Stimulated activated CD4-positive, alpha-beta T cell treated with anti-CD3 and anti-CD28 coated beads, Interleukin-15, amount 100 ng/mL, for 1 hour (primary cell): ENCODE measurements at places on chromosomes 3 and 15.

- DNase-seq, result no peak
Observed at GRCh38 chr15:92033723-92034122, 180.2 kb downstream of the SLCO3A1 start.

DNA sequence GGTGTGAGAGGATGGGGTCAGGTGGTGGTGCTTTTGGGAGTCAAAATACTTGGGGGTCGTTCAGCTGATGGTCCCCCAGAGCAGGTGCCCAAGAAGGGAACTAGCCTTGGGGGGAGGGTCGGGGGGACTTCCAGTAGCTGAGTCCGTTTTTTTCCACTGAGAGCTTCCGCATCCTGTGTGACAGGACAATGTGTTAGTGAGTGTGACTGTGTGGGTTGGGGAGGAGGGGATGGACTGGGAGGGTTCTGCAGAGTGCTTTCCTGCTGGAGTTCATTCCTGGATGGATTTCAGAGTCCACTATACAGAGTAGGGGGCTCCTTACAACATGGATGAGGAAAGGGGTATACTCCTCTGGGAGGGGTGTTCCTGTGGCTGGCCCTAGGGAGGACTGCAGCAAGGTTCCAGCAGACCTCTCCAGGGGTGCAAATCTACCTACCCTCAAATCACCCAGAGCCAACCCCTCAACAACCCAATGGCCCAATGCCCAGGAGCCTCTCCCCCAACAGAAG, 601 bp upstream of the HYAL2 start:
- no peak for DNase-seq

DNA sequence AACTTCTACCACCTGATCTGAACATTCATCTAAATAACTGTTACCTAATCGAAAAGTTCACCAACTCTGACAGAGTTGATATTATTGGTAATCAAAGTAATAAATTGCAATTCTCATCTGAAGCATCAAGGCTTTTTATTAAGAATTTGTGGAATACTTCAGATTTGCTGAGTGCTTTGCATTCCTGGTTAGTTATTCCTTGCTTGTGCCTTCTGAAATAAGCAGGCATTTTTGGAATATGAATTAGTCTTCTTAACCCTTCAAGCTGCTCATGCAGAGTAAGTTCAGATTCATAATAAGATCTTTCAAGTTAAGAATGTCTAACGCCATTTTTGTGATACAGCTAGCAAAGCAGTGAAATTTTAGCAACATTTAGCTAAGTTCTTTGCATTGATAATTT, 188.5 kb downstream of the ALCAM start:
- no peak for DNase-seq

- no peak for DNase-seq
Observed at GRCh38 chr3:158105710-158106253, 438 bp downstream of the SHOX2 start.

DNA sequence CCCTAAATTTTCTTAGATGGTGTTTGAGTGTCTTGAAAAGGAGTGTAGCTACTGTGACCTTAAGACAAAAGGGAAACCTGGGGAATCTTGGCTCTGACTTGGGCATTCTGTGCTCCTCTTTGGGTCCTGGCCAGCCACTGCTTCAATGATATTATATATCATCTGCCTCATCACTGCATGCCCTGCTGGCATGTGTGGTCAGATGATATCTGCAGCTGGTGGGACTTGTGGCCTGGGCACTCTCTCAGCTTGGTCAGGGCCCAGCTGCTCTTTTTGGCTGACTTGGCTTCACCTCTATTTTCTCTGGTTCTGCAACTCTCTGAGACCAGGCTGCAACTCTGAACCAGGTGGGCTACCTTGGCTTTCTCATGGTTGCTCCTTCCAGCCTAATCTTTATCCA, 446.1 kb upstream of the RARB start:
- no peak for DNase-seq

DNA sequence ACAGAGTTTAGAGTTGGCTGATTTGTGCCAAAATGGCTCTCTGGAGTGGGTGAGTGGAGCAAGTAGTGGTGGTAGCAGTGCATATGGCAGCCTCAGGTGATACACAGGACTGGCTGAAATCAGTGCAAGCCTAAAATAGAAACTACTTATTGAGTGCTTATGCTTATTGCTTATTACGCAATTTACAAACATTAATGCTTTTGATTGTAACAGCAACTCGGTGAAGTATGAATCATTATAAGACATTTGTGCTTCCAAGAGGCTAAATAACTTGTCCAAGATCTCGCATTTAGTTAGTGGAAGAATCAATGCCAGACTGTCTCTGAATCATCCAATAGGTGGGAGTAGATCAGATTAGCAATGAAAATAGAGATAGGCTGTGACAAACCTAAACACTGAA, 353.8 kb downstream of the NAALADL2 start:
- DNase-seq, result no peak

- no peak for DNase-seq
Observed at GRCh38 chr15:80739919-80740318, 39.3 kb upstream of the CEMIP start.

GRCh38 chr3:9206287-9206686, 43.2 kb downstream of the SRGAP3 start:
- no peak for DNase-seq

GRCh38 chr3:45084361-45084760, 58.3 kb downstream of the CLEC3B start:
- DNase-seq, result no peak

DNA sequence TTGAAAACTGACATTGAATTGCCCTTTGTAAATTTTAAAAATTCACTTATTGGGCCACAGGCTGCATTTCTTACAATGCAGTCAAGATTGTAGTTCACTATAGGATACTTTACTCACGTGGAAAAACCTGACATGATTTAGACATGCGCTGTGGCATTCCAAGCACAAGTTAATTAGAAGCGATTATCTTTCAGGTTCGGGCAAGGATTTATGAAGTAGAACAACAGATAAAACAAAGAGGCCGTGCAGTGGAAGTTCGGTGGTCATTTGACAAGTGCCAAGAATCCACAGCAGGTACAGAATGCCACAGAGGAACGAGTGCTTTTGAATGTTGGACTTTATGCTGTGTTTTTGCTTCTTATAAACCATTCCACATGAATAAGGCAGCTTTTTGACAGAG, 37.8 kb downstream of the GPR171 start:
- DNase-seq, result no peak
